NCI-H1436 (cell line): ENCODE measurements at places on chromosomes 5 and 9.

GRCh38 chr9:8599937-8600336 is 800.4 kb upstream of the DMAC1 start:
- no peak for DNase-seq

DNA sequence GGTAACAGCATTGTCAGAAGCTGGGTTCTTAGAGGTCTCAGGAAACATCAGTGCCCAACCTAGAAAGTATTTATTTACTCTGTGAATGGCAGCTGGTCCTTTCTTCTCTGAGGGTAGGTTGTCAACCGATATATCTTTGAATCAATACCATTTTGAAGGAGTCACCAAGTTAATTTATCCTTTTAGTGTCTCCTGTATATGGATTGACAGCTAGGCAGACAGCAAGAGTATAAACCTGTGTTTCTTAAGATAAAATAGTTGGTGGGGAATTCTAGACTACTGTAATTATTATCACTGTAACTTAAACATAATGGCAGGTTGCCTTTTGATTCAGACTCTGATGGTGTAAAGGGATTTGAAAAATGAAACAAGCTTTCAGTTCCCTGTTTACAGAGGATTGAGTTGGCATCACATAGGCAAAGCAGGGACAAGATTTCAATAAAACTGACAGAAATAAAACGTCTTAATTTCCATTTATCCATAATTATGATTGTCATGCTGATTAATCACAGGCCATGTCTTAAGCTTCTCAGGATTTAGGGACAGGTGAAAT is 190.8 kb upstream of the HAPLN1 start:
- DNase-seq = no peak

- DNase-seq = no peak
These were observed 186.1 kb downstream of the C9orf152 start for GRCh38 chr9:110021891-110022290.

DNA sequence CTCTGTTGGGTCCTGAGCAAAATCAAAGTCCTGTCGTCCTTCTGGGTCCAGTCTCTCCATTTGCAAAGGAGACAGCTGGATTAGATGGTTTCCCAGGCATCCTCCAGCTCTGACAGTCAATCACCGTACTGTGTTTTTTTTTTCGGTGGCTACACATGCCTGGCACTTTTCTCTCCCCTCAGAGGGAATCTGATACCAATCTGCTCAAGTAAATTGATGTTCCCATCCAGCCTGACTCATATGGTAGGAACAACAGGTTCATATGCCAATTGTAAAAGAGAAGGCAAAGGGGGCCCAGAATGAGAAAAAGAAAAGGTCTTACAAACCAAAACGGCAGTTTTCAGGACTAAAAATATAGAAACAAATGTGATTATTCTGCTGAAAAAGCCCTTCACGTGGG is 1.2 kb downstream of the FBXO10 start:
- DNase-seq = no peak

GRCh38 chr9:118961857-118962256 is 407.4 kb downstream of the BRINP1 start:
- no peak for DNase-seq

DNA sequence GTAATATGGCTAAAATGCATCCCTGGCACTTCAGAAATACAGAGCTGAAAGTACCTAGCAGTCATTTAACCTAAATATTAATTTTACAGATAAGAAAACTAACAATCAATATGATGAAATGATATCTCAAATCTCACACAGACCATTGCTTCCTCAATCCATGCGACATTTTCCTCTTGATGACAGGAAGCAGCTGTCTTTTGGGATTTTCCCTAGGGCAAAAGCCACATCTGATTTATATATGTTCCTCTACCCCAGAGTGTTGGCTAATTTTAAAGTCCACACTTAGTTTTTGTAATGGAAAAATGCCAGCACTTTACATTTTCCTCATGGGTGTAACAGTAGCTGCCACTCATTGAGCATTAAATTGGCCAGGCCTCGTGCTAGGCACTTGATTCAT is 47.7 kb upstream of the ITGA1 start:
- DNase-seq = peak; percentile 0

DNA sequence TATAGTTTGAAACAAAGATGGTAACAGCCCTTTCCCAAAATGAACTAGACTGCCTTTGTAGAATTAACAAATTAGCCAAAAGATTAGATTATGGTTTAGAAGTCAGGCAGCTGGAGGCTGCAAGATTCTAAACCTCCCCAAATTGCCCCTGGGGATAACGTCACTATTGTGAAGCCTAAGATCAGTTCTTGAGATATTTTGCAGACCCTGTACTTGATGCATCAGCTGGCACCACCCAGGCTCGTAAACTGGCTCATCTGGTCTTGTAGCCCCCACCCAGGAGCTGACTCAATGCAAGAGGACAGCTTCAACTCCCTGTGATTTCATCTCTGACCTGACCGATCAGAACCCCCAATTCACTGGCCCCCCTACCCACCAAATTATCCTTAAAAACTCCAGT is 4.2 kb upstream of the SOWAHA start:
- no peak for DNase-seq

- DNase-seq = no peak
These were observed 1.0 kb downstream of the GLDC start for GRCh38 chr9:6644346-6645104.

DNA sequence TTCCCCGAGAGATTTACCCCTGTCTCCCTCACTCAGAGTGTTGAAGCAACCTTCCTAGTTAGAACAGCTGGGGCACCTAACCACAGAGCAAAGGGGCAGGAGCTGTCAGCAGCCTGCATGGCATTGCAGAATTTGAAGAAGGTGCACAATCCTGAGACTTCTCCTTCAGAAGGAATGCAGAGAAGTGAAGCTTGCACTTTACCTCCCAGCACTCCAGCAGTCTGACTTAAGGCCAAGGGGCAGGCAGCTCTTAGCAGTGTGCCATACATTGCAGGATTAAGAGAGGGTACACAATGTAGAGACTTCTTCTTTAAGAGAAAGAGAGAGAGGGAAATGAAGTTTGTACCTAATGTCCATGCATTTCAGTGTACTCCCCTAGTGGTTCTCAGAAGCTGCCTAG is 236.0 kb upstream of the FBXL7 start:
- DNase-seq = no peak

GRCh38 chr9:21154018-21154608 is 12.3 kb downstream of the IFNA21 start:
- no peak for DNase-seq

- DNase-seq = no peak
These were observed 624.0 kb upstream of the KLF4 start for GRCh38 chr9:108113596-108113995.

DNA sequence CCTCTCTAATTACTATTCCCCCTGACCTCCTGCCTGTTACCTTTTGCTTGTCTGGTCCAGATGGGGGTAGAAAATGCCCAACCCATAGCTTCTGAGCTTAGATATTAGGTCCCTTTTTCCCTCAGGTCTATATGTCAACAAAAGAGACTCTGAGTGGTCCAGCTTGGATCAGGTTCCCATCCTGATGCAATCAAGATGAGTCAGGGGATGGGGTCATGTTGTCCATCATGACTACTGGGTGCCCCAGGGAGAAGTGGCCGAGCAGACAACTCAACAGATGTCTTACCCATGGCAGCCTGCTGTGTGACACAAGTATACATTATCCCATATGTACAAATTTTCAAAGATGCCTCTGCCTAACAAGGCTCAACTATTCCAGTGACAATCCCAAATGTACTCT is 9.1 kb upstream of the ANKH start:
- no peak for DNase-seq

DNA sequence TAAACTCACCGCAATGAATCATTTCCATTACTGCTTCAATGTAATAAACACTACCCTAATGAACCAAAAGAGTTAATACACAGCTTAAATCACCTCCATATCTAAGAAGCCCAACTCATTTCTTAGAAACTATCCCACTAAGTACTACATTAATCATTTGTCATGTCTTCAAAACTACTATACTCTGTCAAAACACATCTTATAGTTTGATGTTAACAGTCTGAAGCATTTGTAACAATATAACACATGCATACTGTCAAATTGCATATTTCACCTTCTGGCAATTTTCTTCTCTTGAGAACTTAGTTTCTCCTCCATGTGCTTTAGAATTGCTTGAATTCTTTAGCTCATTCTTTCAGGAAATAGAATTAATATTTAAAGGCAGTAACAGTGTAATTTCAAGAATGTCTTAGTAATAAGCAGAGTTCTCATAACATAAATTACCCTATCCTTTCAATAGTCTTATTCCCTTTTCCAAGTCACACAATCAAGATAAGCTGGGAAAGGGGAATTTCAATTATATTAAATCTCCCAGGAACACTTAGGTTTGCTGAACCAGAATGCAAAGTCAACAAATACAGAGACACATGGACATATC is 199.7 kb downstream of the ATPSCKMT start:
- DNase-seq = no peak

GRCh38 chr9:75997206-75997605 is 106.7 kb downstream of the PCSK5 start:
- DNase-seq = no peak

DNA sequence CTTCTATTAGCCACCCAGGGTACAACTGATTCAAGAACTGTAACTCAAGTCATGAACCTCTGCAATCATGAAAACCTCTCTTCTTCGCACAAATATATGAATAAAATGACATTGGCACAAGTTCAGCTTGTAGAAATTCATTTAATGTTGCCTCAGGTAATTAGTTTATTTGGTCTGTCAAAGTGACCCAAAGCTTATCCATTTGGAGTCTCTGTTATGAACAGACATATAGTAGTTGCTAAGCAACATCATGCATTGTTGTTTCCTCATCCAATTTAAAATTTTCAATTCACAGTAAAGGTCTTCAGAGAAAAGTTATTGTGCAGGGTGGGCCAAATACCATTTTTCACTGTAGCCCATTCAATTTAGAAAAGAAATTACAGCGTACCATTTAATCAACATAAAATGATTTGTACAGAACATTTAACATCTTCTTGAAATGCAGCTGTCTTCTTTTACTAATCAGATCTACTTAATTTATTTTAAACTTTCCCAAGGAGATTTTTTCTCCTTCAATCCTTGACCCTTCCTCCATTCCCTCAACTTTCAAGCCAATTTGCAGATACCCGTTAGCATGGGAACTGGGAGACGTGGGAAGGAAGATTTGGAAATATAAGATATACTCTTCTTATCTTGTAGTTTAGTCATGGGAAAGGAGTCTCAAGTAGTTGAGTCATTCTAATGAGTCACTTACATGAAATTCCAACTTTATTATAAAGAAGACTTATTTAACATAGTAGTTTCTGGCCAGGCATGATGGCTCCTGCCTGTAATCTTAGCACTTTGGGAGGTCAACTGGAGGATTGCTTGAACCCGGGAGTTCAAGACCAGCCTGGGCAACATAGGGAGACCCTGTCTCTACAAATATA is 231.3 kb downstream of the ATPSCKMT start:
- DNase-seq = no peak
